Left renal cortex interstitium (tissue), 4 donors: ENCODE measurements at places on chromosomes 2 and 18. TPM values are rescaled to one million over a fixed set of nuclear protein-coding genes. Genes with fewer than 3 reads are reported as not detected.

GRCh38 chr2:184551626-184552025 lies 46.7 kb upstream of the ZNF804A start:
- no peak for DNase-seq

DNA sequence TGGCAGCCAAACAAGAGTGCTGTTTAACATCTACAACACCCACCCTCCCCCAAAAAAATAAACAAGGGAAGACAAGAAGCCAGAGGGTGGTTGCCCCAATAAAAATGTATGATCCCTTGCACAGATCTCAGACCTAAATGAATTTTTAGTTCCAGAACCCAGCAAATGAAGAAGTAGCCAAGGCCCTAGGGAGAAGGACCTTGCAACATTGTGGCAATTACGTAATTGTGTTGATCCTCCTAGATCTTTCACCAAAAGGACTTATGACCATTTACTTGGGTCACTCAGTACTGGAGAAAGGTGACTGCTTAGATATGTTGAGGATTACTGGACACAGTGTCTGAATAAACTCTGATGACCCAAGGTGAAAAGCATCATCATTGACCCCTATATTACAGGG lies 1393.8 kb downstream of the LRP1B start:
- no peak for DNase-seq

DNA sequence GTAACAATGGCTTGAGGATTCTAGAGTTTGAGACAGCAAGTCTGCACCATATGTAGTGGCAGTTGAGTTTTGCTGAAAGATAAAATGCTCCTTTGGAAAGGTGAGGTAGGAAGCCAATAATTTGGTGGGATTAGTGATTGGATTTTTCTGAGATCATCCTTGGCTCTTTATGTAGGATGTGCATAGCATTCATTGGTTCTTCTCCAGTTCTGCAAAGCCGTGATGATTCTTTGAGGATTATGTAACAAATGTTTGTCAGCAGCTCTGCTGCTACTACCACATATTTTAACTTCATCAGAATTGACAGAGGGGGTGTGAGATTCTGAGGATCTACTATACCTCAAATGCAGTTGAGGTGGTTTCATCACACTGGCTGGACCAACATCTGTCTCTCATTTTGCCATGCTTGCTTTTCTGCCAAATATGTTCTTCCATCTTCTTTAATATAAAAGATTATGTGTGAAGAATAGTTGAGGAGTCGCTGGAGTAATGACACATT lies 188.9 kb upstream of the RASGRP3 start:
- DNase-seq: no peak

DNA sequence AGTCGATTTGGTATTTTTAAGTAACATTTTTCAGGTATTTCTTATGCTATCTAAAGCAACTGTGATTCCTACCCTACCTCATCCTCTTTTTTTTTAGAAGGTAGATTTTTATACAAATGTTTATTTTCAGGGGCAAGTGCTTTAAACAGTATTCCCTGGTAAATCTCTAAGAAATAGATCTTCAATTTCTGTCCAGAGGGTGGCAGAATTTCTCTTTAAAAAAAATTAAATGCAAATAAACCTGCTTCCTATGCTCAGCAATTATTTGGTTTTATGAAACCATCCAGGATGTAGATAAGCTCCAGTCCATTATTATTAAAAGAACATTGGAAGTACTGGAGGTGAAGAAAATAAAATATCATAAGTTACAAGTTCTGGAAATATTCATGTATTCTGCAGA lies 191.9 kb downstream of the MYO3B start:
- DNase-seq: no peak

The CFAP53 gene
- polyA plus RNA-seq: 3.3 TPM

The LYG2 gene
- polyA plus RNA-seq: 0.21 TPM
